ENCODE measurements at places on chromosomes 12 and 14.

- DNase-seq = no peak
These were observed 5.0 kb upstream of the LGALS3 start for GRCh38 chr14:55123852-55124639.

DNA sequence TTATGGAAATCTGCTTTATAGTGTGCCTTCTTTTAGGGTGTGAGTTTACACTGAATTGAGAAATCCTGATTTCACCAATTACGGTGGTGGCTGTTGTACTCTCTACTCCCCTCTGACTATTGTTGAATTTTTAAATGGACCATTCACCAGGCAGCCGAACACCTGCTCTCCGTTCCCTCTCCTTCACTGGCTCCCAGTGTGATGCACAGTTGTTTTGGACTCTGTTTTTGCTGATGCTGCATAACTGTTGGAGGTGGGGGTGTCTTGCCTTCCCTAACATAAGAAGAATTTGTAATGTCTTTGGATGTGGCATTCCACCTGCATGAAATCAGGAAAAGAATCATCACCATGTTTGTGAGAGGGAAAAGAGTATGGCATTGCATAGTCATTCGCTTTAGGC is 341.2 kb downstream of the SNAPC1 start:
- no peak for DNase-seq

GRCh38 chr12:121719926-121720414 is 7.4 kb downstream of the TMEM120B start:
- DNase-seq = no peak

GRCh38 chr12:130754234-130754901 is 38.3 kb upstream of the RIMBP2 start:
- DNase-seq = no peak

DNA sequence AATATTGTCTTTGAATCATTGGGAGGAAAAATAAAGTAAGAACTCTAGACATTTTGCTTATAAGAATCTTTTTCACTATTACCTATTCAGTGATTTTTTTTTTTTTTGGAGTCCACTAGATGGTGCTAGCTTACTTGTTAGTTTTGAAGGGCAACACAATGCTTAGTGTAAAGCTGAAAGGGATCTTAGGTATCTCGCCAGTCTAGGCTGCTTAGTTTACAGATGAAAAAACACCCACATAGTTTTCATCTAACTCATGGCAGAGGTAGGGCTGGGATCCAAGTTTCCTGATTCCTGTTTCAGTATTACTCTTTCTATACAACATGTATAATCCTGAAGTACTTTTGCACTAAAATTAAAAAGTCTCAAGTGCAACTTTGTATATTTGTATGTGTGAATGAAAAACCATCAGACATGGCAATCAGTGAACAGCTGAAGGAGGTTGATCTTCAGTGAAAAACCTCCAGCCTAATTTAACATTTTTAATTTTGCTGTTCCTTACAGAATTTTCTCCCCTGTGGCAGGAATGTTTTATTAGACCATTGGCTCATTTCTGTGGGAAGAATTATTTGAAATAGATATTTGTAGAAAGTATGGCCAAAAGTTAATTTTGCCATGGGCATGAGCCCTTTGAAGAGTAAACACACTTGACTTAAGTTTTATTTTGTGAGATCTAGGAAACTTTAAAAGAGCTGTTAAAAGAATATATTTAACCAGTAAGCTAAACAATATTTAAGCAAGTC is 40.7 kb downstream of the LRRIQ1 start:
- DNase-seq = no peak

GRCh38 chr12:117889098-117889497 is 79.7 kb downstream of the KSR2 start:
- no peak for DNase-seq

DNA sequence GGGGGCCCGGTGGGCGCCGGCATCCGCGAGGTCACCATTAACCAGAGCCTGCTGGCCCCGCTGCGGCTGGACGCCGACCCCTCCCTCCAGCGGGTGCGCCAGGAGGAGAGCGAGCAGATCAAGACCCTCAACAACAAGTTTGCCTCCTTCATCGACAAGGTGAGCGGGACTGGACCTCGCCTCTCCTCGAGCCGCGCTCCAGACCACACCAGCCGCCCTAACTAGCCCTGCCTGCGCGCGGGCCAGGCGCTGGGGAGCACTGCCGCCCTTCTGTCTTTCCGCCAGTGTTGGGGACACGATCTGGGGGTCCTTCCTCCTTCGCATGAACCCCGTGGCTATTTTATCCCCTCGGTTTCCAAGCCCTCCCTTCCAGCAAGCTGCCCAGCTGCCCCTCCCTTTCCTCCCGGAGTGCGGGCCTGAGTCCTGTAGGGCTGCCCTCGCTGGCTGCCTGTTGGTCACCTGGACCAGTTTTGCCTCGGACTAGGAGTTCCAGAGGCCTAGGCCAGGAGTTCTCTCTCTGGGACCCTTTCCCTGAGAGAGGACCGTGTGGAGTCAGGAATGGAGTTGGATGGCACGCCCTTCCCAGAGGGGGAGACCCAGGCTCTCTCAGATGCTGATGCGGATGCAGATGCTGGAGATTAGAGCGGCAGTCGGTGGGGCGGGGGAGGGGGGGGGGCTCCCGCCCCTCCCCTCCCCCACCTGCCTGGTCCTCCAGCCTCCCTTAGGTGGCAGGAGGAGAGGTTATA is 592 bp downstream of the KRT7 start:
- DNase-seq = no peak

DNA sequence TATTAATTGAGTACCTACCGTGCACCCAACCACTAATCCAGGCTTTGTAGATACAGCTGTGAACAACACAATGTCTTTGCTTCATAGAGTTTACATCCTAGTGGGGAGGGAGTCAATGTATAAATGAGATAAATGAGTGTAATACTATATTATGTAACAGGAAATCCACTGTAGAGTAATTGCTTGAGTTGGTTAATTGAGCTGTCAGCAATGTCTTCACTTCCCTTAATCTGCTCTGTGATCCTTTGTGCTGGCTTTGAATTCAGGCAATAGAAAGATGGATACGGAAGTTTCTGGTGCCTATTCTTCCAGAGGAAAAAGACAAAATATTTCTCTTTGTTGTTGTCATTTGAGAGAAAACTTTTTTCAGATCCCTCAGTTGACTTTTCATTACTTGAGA is 104.0 kb upstream of the SLC16A7 start:
- no peak for DNase-seq

- no peak for DNase-seq
These were observed 372.3 kb downstream of the RPL10L start for GRCh38 chr14:46279327-46279726.

DNA sequence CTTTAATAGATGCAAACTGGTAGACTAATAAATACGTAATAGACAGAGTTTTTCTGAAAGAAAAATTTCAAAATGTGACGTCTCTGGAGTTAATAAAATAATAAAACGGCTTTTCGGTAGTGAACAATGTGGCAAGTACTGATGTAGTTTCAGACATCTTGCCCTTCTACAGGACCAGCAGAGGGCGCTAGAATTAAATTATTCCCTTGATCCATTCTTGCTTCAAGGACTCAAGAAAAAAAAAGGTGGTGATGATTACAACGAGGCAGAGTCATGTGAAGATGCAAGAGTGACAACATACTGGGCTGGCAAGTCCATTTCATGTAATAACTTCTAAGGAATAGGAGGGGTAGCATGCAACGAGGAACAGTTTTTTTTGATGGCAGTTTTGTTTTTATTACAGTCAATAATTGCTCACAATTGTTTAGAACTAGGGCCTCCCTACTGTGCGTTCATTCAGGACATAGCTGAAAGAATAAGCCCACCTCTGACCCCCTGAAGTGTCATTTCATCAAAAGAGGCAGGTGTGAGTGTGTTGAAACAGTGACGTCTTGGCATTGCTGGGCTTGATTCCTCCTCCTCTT is 101.0 kb upstream of the GZMB start:
- no peak for DNase-seq

GRCh38 chr14:68687746-68688145 is 105.1 kb downstream of the ZFP36L1 start:
- no peak for DNase-seq

DNA sequence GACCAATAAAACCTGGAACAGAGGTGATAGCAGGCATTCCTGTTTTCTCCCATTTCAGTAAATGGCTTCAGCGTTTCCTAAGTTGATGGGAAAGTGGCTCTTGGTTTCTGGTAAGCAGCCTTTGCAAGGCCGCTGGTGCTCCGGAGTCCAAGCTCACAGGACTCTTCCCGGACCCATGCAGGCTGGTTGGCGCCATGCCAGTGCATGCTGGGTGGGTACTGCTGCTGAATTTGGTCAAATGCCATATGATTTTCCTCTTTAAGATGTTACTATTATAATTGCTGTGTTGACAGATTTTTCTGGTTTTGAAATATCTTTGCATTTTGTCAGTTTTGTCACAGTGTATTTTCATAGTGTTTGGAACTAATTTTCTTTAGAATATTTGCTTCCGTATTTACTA is 27.7 kb downstream of the PPP2R5C start:
- DNase-seq = no peak

DNA sequence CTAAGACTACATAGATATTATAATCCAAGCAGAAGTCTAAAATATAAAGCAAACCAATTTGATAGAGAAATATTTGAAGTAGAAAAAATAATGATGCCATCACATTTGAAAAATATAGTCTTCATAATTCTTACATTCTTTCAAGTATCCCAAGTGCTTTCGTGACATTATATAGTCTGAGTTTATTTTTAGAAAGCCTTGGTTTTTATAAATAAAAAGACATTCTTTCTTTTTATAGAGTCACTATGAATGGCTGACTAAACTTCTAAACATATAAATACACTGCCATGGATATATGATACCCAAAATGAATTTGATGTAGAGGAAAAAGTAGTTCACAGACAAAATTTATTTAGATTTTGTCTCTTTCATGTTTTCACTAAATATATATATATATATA is 135.1 kb upstream of the PDZRN4 start:
- DNase-seq = no peak

GRCh38 chr14:98599082-98599481 is 672.9 kb downstream of the BCL11B start:
- DNase-seq = no peak

GRCh38 chr14:34931206-34931605 is 51.6 kb upstream of the SRP54 start:
- peak; percentile 19 for DNase-seq

GRCh38 chr14:50533241-50533705 is 904 bp upstream of the MAP4K5 start:
- DNase-seq = no peak

- no peak for DNase-seq
These were observed 23.6 kb upstream of the RPLP0 start for GRCh38 chr12:120224304-120225199.

All from naive thymus-derived CD8-positive, alpha-beta T cell (primary cell).